HAP-1 (cell line): ENCODE measurements at places on chromosomes 6 and 20.

DNA sequence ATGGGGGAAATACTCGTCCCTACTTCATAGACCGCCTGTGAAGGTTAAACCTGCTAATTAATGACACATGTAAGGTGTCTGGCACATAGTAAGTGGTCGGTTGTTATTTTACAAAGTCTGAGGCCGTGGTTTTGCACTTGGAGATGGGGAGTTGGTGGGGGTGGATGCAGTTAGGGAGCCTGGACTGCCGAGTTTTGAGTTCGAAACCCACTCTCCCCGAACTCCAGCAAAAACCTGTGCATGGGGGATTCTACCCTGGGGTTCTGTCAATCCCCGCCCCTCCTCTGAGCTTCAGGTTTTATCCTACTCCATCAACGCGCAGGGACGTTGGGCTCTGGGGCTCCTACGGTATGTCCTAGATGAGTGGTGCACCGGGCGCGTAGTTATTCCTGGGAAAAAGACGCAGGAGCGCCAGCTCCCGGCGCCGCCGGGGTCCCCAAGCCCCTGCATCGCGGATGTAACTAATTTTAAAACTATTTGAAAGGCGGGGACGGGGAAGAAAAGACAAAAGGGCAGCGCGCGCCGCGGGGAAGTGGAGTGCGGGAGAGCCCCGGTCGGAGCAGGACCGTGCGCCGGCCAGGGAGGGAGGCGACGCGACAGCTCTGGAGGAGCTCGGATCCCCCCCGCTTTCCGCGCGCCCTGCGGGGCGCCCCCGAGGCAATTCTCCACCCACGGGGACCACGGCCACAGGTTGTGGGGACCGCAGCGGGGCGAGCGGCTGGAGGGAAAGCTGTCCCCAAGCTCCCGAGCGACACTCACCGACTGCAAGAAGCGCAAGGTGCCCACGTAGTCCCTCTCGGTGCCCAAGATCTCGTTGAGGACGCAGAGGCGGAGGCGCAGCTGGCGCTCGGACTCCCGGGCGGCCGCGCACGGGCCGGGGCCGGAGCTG, 672 bp downstream of the PREX1 start:
- DNase-seq = peak; percentile 54

- peak; percentile 87 for DNase-seq
Observed at GRCh38 chr6:132830334-132830751, 16.0 kb downstream of the RPS12 start.

GRCh38 chr6:27242589-27243265, 4.8 kb upstream of the PRSS16 start:
- no peak for DNase-seq

GRCh38 chr20:34222208-34222607, 19.0 kb upstream of the ASIP start:
- DNase-seq = no peak

DNA sequence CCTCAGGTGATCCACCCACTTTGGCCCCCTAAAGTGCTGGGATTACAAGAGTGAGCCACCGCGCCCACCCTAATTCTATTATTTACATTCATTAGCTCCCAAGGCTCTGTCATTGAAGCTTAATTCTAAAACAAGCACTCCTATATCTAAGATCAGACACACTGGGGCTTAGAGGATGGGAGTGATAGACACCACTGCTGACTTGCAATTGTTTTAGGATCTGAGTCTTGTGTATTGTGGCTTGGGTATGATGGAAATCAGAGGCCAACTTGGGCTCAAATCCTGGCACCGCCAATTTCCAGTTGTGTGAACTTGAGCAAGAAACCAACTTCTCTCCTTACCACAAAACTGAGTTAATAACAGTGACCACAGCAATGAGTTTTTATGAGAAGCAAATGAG, 34.7 kb downstream of the MTRES1 start:
- DNase-seq = no peak

DNA sequence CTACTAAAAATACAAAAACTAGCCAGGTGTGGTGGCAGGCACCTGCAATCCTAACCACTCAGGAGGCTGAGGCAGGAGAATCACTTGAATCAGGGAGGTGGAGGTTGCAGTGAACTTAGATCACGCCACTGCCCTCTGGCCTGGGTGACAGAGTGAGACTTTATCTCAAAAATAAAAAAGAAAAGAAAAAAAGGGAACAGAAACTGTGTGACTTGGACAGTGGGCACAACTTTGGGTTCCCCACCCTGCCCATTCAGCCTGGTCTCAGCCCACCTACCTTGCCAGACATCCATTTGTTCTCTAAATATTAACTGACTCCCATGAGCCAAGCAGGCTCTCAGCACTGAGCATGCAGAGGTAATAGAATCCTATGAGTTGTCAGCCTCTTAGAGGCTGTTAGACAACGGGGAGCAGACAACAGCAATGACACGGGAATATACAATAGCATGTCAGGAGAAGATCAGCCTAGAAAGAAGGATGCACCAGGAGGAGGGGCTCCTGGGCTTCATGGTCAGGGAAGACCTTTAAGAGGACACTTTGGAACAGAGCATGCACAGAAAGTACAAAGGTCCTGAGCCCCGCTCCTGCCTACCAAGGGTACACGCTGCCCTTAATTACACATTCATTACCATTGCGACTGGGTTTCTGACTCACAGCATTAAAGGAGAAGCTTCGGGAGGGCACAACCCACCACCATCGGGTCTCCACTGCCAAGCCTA, 20.0 kb downstream of the FAM209B start:
- DNase-seq = no peak

DNA sequence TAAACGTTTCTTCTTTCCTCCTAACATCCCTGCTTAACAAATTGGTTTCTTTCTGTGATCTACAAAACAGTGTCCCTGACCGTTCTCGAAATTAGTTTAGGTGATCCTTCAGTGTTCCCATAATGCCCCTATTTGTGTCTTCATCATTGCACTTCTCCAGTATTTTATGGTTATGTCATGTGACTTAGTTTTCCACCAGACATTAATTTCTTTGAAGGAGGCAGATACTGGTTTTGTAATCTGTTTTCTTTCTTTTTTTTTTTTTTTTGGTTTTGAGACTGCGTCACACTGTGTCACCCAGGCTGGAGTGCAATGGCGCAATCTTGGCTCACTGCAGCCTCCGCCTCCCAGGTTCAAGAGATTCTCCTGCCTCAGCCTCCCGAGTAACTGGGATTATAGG, 49.2 kb downstream of the FAM217A start:
- no peak for DNase-seq
